Activated T-helper 2 cell treated with anti-CD3 and anti-CD28 coated beads, Interferon-gamma antibody, Interleukin-2, Interleukin-4, amounts not matched to agents 10 μg/mL and 5 μg/mL and 100 μg/mL, durations not matched to agents 14 hours and 24 hours and 36 hours (primary cell): ENCODE measurements at places on chromosomes 3 and 15. TPM values are rescaled to one million over a fixed set of nuclear protein-coding genes. Genes with fewer than 3 reads are reported as not detected.

DNA sequence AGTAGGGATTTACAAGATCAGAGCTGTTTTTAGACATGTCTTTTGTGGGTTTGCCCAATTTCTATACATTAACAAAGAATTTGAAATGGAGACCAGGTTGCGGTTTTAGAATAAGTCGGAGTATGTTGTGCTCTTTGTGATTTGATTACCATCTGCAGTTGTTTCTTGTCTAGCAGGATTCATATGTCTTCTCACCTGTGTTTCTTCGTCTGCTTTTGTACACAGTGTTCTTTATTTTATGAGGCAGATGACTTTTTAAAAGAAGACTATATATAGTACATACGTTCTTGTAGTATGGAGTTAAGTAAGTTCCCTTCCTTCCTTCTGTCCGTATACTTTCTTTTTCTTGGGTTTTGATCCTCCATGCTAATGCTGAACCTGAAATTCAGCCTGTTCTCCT, 175.3 kb upstream of the LRRFIP2 start:
- no peak overlapping the region for H3K27ac ChIP-seq
- no peak for DNase-seq
- H3K36me3 ChIP-seq, result peaks cover 55% of the 10 kb centered on the region
- H3K4me1 ChIP-seq, result peaks cover 4% of the 10 kb centered on the region

Gene IGDCC3
- not detected in 2 replicates for total RNA-seq

DNA sequence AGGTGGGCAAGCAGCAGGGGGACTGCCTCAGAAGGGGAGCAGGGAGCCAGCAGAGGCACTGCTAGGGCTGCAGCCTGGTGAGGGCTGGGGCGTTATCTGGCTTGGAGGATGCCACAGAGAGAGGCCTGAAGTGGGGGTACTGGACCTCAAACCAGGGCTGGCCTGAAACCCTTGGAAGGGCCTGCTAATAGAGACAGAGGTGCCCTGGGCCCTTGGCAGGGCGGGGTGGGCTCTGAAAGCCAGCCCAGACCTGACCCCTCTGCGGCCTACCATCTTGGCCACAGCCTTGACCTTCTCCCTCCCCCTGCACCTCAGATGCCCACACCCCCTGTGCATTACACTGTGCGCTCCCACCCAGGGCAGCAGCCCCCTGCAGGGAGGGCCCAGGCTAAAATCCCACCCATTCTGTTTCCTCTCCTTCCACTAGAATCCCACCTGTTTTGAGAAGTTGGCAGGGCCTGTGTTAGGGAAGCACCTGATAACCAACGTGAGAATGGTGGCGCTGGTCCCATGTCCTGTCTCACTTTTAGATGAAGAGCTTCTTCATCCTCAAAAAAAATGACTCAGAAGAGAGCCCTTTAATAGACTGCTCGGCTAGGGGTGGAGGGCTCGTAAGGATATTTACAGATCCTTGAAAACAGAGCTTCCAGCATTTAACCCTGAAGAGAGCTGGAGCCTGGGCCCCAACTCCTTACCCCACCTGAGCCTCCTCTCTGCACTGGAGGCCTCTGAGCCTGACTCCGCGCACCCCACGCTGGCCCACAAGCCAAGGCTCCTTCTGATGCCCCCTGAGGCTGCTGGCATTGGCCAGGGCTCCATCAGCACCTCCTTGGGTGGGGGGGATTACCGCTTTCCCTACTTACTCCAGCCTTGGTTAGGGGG, 29.8 kb downstream of the LOXL1 start:
- H3K27me3 ChIP-seq, result no peaks in the 10 kb centered on the region
- no peak overlapping the region for H3K27ac ChIP-seq
- no peak for DNase-seq
- no peaks in the 10 kb centered on the region for H3K36me3 ChIP-seq
- peaks cover 31% of the 10 kb centered on the region for H3K4me1 ChIP-seq

DNA sequence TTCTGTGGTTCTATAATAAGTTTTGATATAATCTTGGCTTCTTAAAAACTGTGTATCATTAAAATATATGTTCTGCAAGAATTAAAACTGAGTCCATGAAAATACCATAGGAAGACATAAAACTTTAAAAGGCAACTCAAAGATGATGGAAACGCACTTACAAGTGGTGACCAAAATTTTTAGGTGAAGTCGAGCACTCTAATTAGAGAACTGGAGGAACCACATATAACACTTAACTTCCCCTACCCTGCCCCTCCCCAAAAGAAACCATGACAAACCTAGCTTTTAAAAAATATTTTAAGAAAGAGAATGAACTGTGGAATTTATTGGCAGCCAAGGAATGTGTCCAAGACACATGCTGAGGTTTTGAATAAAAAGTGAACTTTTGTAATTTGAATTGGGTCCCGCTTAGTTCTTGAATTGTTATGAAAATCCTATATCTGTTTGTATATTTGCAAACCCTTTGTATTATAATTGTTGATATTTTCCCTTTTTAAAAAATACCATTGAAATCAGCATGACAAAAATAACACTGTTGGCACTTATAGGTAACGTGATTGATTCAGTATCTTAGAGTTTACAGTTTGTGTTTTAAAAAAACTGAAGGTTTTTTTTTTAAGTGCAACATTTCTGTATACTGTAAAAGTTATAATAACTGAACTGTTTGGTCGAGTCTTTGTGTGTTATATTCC, 7.7 kb downstream of the NR2F2 start:
- H3K4me3 ChIP-seq, result no peak overlapping the region
- no peaks in the 10 kb centered on the region for H3K4me1 ChIP-seq
- peaks cover 82% of the 10 kb centered on the region for H3K27me3 ChIP-seq
- no peak overlapping the region for H3K27ac ChIP-seq

Gene SST
- total RNA-seq, result not detected in 2 replicates

GRCh38 chr3:46724424-46724823, 6.8 kb upstream of the PRSS50 start:
- peaks cover 7% of the 10 kb centered on the region for H3K27me3 ChIP-seq
- peaks cover 3% of the 10 kb centered on the region for H3K4me1 ChIP-seq
- H3K27ac ChIP-seq, result no peak overlapping the region
- no peaks in the 10 kb centered on the region for H3K36me3 ChIP-seq

Gene LRRIQ4
- 0.16 TPM in 2 replicates for total RNA-seq

GRCh38 chr3:177615015-177615414, 417.7 kb upstream of the TBL1XR1 start:
- H3K4me3 ChIP-seq, result no peak overlapping the region
- no peaks in the 10 kb centered on the region for H3K36me3 ChIP-seq
- H3K4me1 ChIP-seq, result peaks cover 3% of the 10 kb centered on the region
- no peak for DNase-seq
- H3K27ac ChIP-seq, result no peak overlapping the region

DNA sequence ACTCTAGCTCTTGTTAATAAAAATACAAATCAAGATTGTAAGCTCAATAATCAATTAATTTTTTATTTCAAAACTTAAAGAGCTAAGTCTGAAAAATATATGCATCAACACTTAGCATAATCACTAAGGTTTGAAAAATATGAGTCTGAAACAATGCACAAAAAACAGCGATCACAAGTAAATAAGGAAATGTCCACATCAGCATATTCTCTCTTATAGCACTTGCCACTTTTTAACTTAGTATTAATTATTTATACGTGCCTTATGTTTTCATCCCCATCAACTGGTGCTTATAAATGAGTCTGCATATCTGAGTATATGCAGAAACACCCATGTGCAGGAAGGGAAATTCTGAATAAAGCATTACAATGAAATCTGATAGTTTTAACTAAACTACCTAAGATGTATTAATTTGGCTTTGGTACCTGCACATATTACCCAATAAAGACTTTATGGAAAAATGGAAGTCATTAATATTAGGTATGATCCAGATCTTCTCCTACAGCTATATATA, 28.3 kb downstream of the AQR start:
- no peaks in the 10 kb centered on the region for H3K27me3 ChIP-seq
- H3K27ac ChIP-seq, result no peak overlapping the region
- no peak for DNase-seq
- H3K4me3 ChIP-seq, result no peak overlapping the region
- H3K4me1 ChIP-seq, result no peaks in the 10 kb centered on the region

Gene C3orf20
- total RNA-seq, result 0.07 and 0.16 TPM in 2 replicates

- no peaks in the 10 kb centered on the region for H3K36me3 ChIP-seq
- no peak overlapping the region for H3K4me3 ChIP-seq
- no peak for DNase-seq
These were observed 51.9 kb upstream of the CDIN1 start for GRCh38 chr15:36527235-36528162.

DNA sequence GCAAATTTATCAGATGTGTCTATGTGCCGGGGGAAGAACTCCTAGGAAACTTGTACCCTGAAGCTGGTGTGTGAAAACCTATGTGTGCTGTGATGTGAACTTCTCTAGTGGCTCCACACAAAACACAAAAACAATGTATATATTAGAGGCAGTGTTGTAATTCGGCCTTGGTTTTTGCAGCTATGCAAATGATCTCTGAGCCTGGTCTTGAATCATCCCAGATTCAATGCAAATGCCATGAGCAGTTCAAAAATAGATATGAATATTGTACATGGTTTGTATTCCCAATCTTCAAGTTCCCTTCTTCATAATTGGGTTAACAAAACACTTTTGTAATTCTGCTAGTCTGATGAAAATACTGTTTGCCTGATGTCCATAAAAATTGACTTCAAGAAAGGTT, 152.6 kb downstream of the MFSD1 start:
- H3K4me3 ChIP-seq, result no peak overlapping the region
- H3K36me3 ChIP-seq, result no peaks in the 10 kb centered on the region
- no peaks in the 10 kb centered on the region for H3K27me3 ChIP-seq
- H3K27ac ChIP-seq, result no peak overlapping the region

Gene MB21D2
- 17.7 TPM in 2 replicates for total RNA-seq

DNA sequence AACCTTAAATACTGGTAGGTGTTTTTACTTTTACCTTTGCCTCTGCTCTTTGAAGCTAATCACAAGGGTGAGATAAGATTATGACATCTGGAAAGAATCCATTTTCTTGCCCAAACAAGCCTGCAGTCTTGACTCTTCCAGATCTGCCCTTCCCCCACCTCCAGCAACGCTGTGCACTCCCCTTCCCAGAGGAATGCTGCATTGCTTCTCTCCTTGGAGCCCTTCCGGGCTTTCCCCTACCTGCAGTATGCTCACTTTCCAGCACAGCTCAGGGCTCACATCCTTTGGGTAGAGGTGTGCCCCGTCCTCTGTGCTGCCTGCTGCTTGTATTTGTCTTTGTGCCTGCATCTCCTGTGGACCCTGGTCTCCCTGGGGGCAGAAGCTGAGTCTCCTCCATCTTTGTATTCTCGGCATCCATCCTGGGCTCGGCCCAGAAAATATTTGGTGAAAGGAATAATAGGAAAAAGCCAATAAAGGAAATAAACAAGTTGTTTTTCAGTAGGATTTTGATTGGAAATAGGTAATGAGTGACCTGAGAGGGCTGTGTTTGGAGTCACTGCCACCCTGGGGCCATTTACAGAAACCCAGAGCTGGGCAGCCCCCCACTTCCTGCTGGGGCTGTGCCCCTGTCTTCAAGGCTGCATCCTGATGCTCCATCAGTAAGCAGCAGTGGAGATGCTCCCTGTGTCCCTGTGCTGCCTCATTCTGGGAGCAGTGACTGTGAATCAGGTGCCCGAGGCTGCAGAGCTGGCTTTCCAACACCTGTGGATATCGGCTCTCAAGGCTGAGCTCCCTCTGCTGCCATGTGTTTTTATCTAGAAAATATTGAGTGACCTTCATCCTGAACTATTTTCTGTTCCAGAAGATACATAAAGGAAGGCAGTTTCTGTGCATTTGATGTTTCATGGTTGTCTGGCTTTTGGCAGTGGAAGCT, 117.5 kb downstream of the EEFSEC start:
- no peaks in the 10 kb centered on the region for H3K27me3 ChIP-seq
- H3K27ac ChIP-seq, result no peak overlapping the region
- H3K4me3 ChIP-seq, result no peak overlapping the region
- DNase-seq, result no peak
- no peaks in the 10 kb centered on the region for H3K36me3 ChIP-seq
